ENCODE measurements at places on chromosomes 6 and 20.

DNA sequence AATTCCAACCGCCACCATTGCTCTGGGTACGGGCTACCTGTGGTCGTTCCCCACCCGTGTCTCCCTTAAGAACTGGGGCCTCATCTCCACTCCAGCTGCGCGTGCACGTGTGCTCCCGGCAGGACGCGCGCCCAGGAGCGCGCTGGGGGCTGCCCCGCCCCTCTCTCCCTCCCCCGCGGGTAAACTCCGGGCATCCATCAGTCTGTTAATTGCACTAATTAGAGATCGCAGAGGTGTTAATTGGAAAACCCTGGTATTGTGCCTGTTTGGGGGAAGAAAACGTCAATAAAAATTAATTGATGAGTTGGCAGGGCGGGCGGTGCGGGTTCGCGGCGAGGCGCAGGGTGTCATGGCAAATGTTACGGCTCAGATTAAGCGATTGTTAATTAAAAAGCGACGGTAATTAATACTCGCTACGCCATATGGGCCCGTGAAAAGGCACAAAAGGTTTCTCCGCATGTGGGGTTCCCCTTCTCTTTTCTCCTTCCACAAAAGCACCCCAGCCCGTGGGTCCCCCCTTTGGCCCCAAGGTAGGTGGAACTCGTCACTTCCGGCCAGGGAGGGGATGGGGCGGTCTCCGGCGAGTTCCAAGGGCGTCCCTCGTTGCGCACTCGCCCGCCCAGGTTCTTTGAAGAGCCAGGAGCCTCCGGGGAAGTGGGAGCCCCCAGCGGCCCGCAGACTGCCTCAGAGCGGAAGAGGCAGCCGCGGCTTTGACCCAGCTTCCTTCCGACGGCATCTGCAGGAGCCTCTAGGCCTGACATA lies 14.4 kb downstream of the FOXP4 start:
- DNase-seq = peak; percentile 39

DNA sequence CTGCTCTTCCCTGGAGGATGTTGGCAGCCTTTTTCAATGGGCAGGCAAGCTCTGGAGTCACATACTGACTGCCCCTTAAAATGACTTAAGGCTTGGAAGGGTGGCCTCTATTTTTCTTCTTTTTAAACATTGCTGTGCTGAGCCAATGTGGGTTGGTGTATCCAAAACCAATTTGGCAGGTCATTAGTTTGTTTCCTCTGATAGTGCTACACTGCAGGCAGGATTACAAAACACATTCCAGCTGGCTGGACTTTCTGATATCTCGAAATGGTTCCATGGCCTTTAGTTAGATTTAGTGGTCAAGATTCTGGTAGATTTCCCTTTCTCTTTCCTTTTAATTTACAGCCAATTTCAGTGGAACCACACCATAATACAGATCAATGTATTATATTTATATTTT lies 28.1 kb upstream of the BMP2 start:
- no peak for DNase-seq

- DNase-seq = peak; percentile 22
These were observed 47.4 kb upstream of the KIF13A start for GRCh38 chr6:18034798-18035202.

- DNase-seq = no peak
These were observed 531.8 kb upstream of the JARID2 start for GRCh38 chr6:14713966-14714631.

- no peak for DNase-seq
These were observed 104.3 kb downstream of the SLC23A2 start for GRCh38 chr20:4896971-4897497.

- DNase-seq = no peak
These were observed 9.8 kb upstream of the MAPK13 start for GRCh38 chr6:36120539-36120938.

GRCh38 chr6:8879334-8879733 lies 444.0 kb upstream of the SLC35B3 start:
- DNase-seq = no peak

DNA sequence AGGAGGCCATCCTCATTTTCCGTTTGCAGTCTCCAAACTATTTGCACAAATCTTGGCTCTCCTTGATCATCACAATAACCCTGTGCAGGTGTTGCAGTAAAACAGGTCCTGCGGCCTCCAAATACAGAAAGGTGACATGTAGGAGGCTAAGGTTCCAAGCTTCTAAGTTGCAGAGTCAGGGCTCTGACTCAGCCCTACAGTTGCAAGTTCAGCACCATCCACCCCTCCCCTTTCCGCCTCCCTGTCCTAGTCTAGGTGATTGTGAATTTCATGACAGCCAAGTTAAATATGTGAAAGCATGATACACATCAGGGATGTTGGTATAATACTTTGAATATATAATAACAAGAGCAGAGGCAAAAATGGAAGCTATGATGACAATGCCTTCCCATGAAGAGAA lies 317.3 kb upstream of the CDH4 start:
- DNase-seq = no peak

DNA sequence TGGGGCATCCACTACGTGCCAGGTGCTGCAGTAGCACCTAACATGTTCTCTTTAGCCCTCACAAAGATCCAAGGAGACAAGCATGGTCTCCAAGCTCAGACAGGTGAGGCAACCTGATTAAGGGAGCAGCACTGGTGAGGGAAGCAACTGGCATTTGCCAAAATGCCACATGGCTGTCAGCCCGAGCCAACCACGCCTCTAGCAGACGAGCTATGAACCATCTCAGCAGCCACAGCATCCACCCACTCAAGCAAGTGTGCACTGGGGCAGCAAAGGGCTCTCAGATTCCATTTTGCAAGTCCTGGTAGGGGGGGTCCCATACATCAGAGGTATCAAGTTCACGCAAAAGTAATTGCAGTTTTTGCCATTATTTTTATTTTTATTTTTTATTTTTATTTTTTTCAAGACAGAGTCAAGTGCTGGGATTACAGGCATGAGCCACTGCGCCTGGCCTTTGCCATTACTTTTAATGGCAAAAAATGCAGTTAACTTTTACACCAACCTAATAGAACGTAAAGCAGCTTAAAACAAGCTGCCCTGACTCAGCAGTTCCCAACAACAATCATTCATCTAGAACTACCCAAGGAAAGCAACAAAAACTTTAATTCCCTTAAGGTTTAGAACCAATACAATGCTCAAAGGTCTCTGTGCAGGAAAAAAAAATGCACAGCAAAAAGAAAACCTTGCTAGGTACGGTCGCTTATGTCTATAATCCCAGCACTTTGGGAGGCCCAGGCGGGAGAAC lies 36.3 kb upstream of the SPDEF start:
- DNase-seq = no peak

DNA sequence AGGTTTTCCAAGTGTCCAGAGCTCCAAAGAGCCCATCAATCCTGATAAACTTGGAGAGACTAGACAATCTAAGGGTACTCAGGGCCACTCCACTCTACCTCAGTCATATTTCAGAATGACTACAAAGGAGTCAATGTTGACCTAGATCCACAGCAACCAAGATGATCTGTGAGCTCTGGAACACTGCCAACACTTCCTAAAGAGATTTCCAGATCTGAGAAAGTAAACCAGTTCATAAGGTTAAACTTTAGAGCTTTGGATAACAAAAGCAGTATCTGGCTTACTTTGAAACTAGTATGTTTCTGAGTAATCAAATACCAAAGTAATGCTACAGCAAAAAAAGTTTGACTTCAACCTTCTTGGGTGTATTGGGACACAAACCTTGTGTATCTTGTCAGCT lies 122.7 kb downstream of the BTBD9 start:
- DNase-seq = peak; percentile 43

DNA sequence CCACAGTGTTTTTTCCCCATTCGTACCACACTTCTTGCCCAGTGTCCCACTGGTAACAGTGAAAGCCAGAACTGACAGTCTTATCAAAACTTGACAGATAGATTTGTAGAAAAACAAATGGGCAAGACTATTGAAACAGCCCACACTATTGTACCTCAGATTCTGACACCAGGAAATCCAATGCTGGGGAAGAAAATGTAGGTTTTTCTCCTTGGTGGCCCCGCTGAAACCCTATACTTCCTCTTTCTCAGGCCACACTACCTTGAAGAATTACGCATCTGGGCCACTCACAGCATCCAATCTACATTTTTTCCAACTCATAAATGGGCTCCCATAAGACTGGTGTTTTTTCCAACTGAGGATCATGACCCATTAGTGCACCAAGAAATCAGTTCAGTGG lies 90.9 kb upstream of the HDDC2 start:
- no peak for DNase-seq

DNA sequence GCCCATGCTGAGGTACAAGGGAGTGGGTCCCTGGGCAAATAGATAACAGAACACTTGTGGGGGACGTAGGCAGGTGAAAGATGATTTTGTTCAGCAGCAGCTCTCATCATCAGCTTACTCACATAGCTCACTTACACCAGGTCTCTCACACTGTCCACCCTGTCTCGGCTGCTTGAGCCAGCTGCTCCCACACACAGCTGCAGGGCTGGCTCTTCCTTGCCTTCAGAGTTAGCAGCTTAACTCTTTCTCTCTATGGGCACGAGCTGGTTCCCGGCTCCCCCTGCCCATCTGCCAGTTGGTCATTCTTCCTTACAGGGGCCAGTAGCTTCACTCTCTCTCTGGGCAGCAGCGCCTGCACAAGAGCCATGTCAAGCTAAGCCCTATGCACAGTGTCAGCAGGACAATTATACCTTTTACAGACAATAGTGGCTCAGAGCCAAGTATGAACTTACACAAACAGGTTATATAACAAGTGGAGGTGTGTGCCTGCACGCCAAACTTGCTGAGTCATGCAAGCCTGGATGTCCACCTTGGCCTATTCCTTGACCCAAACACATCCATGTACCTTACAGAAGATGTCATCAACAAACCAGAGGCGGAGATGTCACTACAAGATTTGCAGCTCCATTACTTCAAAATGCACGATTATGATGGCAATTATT lies 18.7 kb downstream of the ZNF391 start:
- DNase-seq = no peak

- no peak for DNase-seq
These were observed 19.4 kb upstream of the MAN1A1 start for GRCh38 chr6:119368921-119369320.

DNA sequence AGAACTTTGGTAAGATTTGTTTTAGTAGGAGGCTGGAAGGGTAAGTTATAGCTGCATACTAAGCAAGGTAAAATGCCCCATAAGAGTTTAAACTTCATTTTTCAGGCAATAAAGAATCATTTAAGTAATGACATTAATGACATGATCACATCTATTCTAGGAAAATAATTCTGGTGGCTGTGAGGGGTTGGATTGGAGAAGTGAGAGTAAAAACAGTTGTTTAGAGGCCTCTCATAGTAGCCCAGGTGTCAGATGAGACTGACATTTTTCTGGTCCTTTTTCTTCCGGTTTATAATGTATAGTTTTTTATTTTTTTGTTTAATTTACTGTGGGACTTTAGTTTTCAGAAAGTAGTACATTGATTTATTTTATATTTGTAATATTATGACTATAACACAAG lies 40.8 kb downstream of the ITCH start:
- DNase-seq = no peak

DNA sequence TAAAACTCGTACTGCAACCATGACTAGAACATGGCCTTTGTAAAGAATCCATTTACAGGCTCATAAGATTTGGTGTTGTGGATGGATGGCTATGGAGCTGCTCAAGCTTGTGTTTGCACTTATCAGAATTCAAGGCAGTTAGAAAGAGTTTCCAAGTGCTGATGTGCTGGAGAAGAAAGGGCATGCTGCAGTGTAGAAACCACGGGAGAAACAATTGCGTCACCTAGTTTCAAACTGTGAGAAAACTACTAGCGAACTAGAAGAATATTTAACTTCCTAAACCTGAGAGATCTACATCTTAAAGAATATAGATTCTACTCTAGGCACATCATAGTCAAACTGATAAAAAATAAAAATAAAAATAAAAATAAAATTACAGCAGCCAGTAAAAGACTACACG lies 116.2 kb downstream of the SGK1 start:
- peak; percentile 25 for DNase-seq

DNA sequence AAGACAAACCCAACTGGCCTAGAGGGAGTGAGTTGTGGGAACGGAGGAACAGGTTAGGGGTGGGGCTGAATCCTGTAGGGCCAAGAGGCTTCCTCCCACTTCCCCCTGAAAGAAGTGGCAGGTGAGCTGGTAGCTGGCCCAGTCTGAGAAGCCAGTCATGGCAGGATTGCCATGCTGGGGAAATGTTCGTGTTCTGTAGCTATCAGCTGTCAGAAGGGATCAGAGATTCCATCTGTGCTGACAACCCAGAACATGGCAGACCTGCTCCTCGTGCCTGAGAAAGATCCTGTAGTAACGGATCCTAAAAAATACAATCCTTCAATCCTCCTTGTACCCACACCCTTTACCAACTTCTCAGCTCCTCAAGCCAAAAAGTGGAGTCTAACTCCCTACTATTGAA lies 43.0 kb downstream of the BANF2 start:
- no peak for DNase-seq

GRCh38 chr6:39451831-39452230 lies 129.3 kb upstream of the KCNK16 start:
- DNase-seq = no peak

- DNase-seq = no peak
These were observed 90.0 kb upstream of the SAMD5 start for GRCh38 chr6:147418523-147418922.

GRCh38 chr6:37802810-37803209 lies 16.7 kb upstream of the ZFAND3 start:
- no peak for DNase-seq

GRCh38 chr20:61120595-61121515 lies 131.2 kb upstream of the CDH4 start:
- peak; percentile 85 for DNase-seq

GRCh38 chr6:132194529-132194928 lies 206.7 kb downstream of the MOXD1 start:
- no peak for DNase-seq

GRCh38 chr6:15990179-15990578 lies 138.7 kb upstream of the MYLIP start:
- no peak for DNase-seq

- DNase-seq = no peak
These were observed 221.1 kb upstream of the PREP start for GRCh38 chr6:105624021-105624420.

GRCh38 chr6:26660000-26660361 lies 435 bp upstream of the ZNF322 start:
- peak; percentile 39 for DNase-seq

- peak; percentile 77 for DNase-seq
These were observed 64.4 kb downstream of the GTF2H5 start for GRCh38 chr6:158232316-158233213.

DNA sequence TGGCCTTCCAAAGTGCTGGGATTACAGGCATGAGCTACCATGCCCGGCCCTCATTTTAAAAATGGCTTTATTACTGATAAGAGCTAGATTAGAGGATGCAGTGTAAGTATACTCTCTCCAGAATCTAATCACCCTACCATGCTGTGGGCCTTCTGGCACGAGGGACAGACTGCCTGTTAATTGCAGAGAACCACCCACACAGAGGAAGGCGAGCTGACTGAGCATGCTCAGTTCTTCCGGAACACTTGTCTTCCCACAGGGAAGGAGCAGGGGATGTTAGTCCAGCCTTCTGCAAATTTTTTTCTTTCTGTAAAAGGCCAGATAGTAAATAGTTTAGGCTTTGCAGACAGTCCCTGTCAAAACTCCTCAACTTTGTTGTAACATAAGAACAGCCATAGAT lies 48.9 kb downstream of the ALDH5A1 start:
- no peak for DNase-seq

Measured in cardiac fibroblast (primary cell).